ENCODE measurements at places on chromosomes 13 and 19.

- DNase-seq, result peak; percentile 48
Observed at GRCh38 chr13:50208826-50209335, 193.6 kb downstream of the KCNRG start.

DNA sequence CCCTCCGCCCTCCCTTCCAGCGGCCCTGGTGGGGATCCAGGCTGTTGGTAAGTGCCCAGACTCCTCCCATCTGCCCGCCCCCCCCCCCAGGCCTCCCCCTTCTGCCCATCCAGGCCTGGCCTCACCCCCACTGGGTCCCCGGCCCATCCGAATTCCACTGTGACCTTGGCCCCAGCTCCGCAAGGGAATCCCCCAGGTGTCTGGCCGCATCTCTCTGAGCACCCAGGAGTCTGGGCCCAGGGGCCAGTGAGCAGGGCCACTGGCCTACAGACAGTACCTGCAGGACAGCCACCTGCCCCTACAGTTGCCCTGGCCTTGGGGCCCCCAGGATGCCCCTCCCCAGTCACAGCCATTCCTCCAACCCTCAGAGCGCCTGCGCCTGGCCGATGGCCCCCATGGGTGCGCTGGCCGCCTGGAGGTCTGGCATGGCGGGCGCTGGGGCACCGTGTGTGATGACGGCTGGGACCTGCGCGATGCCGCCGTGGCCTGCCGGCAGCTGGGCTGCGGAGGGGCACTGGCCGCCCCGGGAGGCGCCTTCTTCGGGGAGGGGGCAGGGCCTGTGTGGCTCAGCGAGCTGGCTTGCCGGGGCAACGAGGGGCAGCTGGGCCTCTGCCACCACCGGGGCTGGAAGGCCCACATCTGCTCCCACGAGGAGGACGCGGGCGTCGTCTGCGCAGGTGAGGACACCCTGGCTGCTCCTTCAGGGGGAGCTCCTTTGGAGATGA lies 912 bp downstream of the SSC5D start:
- peak; percentile 72 for DNase-seq

- peak; percentile 72 for DNase-seq
Observed at GRCh38 chr19:12733369-12734214, 892 bp downstream of the TRIR start.

DNA sequence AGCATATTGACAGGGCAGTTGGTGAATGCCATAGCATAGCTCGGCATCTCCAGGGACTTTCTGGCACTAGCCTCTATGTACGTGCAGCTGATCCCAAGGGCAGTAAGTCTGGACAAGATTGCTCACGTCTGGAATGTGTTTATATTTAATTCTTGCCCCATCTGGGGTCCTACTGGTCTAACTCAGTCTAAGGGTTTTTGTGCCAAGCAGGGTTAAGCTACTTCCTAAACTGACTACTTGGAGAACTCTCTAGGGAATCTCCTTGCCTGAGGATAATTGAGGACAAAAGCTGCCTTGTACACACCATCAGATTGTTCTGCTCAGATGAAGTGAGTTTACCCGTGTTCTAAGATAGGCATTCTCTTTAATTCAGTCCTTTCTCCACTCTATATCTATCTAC lies 358.1 kb downstream of the MYO16 start:
- peak; percentile 14 for DNase-seq

GRCh38 chr13:112718318-112718717 lies 28.5 kb downstream of the ATP11A start:
- DNase-seq, result no peak

GRCh38 chr19:35790981-35791813 lies 15.8 kb downstream of the ARHGAP33 start:
- no peak for DNase-seq

DNA sequence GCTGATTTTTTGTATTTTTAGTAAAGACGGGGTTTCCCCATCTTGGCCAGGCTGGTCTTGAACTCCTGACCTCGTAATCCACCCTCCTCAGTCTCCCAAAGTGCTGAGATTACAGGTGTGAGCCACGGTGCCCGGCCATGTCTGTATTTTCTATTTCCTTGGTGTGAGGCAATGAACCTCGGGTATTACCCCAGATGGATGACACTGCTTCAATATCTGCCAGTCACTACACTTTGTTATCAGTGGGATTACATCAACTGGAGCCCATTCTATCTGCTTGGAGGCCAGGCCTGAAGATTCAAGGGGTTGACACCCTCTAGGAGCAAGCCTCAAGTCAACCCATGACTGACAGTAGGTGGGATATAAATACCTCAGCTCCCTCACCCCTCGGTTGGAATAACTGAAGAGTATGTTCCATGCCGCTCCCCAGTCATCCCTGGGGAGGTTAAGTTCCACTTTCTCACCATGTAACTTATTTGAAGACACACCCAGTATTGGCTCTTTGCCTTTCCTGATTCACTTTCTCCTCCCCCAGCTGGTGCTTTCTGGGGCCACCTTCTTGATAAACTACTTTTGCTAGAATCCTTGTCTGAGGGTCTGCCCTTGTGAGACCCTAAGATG lies 992 bp upstream of the ADGRE1 start:
- DNase-seq, result no peak

DNA sequence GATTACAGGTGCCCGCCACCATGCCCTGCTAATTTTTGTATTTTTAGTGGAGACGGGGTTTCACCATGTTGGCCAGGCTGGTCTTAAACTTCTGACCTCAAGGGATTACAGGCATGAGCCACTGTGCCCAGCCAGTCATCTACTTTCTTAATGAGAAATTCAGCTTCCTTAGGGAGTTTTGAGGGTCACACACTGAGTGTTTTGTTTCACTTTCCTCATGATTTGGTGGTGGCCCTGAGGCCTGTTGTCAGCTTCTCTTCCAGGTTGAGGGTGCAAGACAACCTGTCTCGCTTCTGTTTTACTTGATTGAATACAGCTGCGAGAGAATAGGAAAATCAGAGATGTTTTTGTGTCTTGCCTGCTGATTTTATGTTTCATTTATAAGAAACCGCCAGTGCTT lies 9.9 kb downstream of the FRY start:
- no peak for DNase-seq

GRCh38 chr13:51912091-51912490 lies 50.3 kb downstream of the CCDC70 start:
- DNase-seq, result no peak

DNA sequence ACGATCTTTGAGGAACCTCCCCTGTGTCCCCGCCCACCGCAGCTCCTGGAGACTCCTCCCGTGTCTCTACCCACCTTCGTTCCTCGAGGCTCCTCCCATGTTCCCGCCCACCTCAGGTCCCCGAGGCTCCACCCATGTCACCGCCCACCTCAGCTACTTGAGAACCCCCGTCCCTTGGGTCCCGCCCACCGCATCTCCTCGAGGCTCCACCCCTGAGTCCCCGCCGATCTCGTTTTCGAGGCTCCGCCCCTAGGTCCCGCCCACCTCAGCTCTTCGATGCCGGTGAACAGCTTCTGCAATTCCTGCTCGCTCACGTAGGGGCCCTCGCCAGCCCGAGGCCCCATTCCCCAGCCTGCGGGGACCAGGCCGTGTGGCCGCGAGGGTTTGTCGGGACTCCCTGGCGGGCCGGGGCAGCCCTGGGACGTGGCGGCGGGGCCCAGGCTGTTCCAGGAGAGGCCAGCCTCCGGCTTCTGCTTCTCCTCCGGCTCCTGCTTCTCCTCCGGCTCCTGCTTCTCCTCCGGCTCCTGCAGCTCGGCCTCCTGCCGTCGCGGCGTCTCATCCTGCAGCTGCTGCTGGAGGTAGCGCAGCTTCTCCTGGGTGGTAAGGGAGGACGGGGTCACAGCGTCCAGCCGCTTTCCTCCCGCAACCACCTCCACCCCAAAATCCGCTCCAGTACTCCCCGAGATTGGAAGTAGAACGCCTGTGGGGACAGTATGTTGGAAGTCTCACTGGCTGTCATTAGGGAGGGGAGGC lies 16.7 kb downstream of the TSKS start:
- peak; percentile 46 for DNase-seq

GRCh38 chr13:40483601-40484000 lies 182.8 kb downstream of the FOXO1 start:
- DNase-seq, result no peak

DNA sequence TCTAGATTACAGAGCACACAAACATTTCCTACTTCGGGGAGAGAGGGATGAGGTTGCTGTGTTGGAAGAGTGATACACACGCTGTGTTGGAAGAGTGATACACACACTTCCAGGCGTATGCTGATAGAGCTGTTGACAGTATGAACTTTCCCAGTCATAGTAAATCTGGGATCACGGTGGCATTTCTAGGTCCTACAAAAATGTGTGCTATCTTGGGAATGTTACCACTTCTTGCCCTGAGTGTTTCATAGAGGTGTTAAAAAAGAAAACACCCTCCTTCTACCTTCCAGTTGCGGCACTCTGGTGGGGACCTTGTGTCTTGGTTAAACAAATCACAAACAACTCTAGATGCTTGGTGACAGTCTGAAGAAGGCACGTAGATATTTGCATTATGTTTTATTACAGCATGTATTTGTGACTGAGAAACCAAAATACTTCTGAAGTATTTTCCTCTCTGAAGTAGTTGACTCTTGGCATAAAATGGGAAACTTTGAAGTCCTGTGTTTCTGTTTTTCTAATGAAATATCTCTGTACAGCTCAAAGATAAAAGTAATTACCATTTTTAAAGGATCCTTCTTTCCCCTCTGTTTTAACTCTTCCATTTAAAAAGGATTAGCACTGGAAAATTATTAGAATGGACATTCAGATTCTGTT lies 52.5 kb downstream of the ARHGAP35 start:
- no peak for DNase-seq

DNA sequence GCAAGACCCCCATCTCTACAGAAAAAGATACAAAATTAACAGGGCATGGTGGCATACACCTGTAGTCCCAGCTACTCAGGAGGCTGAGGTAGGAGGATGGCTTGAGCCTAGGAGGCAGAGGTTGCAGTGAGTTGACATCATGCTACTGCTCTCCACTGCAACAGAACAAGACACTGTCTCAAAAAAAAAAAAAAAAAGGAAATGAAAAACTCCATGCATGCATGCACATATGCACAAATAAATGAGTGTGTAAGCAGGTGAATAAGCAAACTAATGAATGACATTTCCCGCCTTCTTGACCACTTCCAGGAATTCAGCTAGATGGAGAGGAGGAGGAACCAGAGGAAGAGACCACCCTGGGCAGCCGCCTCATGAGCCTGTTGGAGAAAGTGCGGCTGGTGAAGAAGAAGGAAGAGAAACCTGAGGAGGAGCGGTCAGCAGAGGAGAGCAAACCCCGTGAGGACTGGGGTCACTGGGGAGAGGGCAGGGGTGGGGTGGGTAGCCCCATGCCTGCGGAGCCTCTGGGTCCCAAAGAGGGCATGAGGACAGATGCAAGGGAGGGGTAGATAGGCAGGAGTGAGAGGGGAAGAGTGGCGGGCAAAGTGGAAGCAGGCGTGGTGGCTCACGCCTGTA lies 58.8 kb downstream of the RYR1 start:
- no peak for DNase-seq

GRCh38 chr19:2503521-2504109 lies 27.7 kb downstream of the GADD45B start:
- peak; percentile 69 for DNase-seq

DNA sequence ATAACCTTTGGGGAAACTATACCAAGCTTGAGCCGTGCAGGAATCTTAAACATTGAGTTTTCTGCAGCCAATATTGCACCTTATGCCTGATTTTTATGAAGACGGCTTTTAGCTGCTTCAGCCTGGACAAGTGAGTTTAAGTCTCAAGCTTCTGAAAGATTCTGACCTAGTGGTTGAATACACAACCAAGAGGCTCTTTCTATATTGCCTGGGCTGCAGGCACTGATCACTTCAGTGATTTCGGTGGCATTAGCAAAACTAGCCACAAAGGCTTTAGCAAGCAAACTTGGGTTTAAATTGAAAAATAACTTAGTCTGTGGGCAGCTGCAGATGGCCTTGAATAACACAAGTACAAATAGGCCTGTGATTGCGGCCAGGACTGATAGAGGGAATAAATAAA lies 29.3 kb upstream of the RFXAP start:
- no peak for DNase-seq

DNA sequence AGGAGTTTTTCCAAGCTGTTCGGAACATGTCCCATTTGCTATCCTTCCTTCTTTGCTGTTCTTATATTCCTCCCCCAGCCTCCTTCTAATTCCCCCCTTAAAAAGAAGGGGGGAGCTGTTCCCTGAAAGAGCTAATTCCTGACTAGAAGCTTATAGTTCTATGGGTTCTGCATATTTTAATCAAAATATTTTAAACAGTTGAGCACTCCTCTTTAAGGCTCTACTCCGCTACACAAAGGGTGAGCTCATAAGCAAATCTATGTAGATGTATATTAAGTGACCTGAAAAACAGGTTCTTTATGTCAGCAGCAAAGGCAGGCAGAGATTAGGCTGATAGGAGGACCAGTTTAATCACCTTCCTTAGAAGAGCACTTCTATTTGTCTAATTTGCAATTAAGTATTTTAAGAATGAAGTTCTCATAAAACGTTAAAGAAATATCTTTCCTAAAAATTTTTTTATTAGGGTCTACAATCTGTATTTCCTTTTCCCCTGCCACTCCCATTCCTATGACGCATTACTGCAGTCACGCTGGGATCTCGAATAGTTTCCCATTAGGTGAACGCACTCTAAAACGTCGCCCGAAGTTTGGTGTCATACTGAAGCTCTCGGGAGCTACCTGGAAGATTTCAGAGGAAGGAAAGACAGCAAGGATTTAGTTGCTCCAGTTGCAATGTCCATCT lies 5.2 kb downstream of the EFNB2 start:
- no peak for DNase-seq

- no peak for DNase-seq
Observed at GRCh38 chr19:2969104-2969504, 8.3 kb upstream of the TLE6 start.

DNA sequence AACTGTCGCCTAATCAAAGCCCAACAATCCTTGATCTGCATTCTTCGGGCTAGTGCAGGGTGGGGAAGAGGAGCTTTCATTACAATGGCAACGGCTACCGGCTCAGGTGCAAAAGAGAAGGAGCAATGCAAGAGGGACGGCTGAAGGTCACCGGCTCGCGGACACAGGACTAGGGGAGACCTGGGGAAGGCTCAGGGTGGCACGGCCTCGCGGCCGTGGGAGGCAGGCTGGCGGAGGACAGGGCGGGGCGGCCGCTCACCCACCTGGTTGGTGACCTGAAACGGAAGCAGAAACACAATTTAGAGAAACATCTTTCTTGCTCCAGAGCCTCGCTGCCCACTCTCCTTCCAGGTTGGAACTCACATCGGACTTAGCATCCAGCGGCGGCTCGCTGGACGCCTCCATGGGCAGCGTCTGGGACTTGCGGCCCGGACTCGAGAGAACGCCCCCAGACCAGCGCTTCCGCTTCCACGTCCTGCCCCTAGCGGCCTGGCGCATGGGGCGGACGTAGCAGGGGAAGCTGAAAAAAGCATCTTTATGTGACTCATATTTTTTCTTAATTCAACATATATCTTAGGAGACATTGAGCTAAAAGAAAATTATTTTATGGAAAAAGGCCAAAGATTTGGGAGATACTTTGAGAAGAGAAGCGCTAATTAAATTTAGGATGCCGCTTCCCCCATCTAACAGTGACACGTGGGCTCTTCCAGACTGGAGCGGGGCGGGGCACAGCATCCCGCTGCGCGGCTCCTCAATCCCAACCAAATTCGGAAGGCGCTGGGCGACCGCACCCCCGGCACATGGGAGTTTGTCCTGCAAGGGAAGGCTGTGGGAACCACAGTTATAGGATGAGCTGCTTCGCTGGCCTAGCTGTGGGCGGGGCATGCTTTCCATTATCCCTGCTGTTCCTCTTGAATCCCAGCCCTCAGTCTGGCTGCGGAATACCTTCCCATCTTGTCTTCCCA lies at the start of gene COMMD6:
TSS of gene COMMD6 (minus strand) at position 441 of the 965 bp plus-strand sequence. CDS start at position 405, 36 bp downstream.
- peak; percentile 90 for DNase-seq
